CD8-positive, alpha-beta memory T cell (primary cell): ENCODE measurements at places on chromosomes 2 and 18. TPM values are rescaled to one million over a fixed set of nuclear protein-coding genes. Genes with fewer than 3 reads are reported as not detected.

PIEZO2 gene
- not detected for total RNA-seq

IL1A gene
- 3.1 TPM for total RNA-seq

GLI2 gene
- not detected for total RNA-seq

NEURL3 gene
- not detected for total RNA-seq

GCG gene
- not detected for total RNA-seq
